T-helper 9 cell (primary cell): ENCODE measurements at places on chromosomes 2 and 18.

DNA sequence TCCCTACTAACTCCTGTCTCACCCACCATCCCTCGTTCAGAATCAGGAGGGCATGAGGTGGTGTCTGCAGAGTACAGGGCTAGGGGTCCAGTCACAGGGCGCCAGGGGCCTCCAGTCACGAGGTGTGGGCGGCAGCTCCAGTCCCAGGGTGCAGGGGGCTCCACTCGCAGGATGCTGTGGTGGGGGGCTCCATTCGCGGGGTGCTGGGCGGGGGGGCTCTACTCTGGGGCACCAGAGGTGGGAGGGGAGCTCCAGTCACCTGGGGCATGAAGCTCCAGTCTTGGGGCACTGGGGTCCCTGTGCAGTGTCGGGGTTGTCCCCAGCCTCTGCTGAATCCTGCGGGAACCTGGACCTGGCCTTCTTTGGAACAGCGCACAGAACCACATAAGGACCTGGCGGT, 66.0 kb downstream of the EIPR1 start:
- no peak for DNase-seq

DNA sequence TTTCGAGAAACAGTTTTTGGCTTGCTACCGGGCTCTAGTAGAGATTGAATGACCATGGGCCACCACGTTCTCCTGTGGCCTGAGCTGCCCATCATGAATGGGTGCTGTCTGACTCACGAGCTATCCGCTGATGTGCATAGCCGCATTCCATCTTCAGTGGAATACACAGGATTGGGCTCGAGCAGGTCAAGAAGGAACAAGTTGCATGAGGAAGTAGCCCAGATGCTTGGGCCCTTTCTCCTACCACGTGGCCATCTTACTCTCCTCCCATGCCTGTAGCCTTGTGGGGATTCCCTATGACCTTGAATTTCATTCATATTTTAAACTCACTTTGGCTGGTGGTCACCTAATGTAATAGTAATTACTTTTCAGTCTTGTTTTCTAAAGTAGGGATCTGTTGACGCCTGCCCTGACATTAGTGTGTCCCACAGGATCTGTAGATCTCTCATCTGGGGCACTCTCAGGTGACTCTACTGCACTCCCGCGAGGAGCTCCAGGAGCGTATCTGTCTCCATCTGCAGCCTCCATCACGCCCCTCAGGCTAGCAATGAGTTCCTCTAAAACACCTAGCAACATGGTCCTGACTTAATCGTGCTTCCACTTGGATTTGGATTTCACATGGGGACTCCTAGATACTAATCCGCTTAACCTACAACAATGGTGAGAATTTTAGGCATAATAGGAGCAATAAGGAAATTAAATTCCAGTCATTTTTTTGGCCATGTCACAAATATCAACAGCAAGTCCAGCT, 67.8 kb downstream of the PSMG2 start:
- no peak for DNase-seq

- DNase-seq: no peak
Measured at GRCh38 chr2:11569636-11570035, 35.8 kb downstream of the GREB1 start.

GRCh38 chr2:153866595-153866994, 5.1 kb upstream of the GALNT13 start:
- no peak for DNase-seq

- DNase-seq: no peak
Measured at GRCh38 chr2:20668451-20668850, 1.5 kb downstream of the GDF7 start.

DNA sequence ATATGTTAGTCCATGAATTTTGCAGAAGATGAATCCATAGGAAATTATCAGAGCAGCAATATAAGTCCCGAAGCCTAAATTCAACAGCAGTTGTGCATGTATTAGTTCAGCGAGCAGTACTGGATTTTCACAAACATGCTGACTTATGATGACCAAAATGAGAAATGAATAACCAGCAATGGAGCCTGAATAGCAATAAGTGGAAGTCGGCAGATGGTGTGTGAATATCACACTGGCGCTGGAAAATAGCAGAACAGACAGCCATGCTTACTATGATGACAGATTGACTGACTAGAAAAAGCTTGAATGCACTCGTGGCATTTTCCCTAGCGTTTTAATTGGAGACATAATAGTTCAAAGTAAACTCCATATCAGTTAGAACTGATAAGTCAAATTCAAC, 1114.5 kb downstream of the DSC3 start:
- DNase-seq: no peak
